ENCODE measurements at places on chromosomes 16 and 17.
A peak's percentile ranks its signal among the peaks of the same experiment; 100 is the strongest.

DNA sequence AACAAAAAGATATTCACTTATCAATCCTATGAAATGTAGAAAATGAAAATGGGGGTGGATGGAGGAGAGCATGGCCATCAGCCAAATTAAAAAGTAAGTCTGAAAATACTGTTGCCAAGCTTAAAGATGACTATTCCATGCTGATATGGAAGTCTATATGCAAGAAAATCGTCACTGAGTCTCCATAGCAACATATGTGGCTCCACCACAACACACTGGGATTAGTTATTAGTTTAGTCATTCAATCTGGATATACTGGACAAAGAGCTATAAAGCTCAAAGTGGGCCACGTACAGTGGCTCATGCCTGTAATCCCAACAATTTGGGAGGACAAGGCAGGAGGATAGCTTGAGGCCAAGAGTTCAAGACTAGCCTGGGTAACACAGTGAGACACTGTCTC, 24.7 kb upstream of the PSMD7 start:
- no peak for DNase-seq

GRCh38 chr17:18925187-18925586, 26.8 kb upstream of the SLC5A10 start:
- no peak for DNase-seq

DNA sequence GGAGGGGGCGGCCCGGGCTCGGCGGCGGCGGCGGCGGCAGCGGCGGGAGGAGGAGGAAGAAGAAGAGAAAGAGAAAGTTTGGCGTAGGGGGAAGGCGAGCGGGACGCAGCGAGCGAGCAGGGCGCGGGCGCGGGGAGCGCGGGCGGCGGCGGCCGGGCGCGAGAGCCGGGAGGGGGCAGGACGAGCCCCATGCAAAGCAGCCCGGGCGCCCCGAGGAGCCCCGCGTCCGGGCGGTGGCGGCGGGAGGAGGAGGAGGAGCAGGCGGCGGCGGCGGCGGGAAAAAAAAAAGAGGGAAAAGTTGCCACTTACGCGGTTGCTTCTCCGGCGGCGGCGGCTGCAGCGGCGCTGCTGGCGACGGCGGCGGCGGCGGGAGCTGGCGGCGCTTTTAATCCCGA, 10.3 kb upstream of the ZFHX3 start:
- peak; percentile 55 for DNase-seq

DNA sequence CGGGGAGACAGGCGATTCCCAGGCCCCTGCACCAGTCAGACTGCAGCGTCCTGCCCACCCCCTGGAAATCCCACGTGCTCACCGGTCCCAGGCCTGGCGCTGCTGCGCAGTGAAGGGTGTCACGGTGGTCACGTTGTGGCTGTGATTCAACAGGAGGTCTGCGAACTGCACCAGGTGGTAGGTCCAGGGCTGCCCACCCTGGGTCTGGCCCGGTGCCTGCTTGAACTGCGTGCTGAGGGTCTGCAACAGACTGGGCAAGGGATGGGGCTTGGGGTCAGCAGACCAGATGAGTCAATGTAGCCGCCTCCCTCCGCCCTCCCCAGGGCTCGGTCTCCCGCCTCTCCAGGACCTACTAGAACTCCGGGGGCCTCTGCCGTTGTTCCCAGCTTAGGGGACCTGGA, 7.1 kb downstream of the MYBBP1A start:
- no peak for DNase-seq

GRCh38 chr16:85449191-85449884, 163.8 kb upstream of the GSE1 start:
- peak; percentile 39 for DNase-seq

DNA sequence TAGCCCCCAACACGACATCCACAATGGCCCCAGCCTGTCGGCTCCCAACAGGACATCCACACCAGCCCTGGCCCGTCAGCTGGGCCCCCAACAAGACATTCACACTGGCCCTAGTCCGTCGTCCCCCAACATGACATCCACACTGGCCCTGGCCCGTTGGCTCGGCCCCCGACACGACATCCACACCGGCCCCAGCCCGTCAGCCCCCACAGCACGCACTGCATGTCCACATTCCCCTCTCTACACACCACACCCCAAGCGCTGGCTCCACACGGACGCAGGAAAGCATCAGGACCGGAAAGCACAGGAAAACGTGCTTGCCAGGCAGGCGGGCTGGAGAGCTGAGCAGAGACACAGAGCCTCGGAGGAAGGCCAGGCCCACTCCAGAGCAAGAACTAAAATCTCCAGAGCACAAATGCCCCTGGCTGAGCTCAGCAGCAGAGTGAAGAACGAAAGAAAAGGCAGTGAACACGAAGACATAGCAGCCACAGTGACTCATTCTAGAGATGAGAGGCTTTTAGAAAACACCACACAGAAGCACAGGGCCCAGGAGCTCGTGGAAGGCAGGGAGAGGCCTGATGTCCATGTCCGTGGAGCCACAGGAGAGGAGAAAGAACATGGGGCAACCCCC, 50.6 kb downstream of the LMF1 start:
- no peak for DNase-seq

DNA sequence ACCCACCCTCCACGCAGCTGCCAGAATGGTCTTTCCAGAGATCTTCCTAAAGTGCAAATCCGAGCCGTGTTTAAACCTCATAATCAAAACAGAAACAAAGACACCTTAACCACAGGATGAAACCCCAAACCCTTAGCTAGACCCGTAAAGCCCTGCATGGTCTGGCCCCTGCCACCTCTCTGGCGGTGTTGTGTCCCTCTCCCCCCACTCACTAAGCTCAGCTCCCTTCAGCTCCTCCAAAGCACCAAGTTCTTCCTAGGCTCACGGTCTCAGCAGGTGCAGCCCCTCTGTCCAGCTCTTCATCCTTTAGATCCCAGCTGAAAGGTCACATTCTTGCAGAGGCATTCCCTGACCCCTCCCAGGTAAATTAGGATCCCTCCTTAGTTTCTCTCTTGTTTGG, 4.4 kb upstream of the NXPH3 start:
- DNase-seq, result no peak

DNA sequence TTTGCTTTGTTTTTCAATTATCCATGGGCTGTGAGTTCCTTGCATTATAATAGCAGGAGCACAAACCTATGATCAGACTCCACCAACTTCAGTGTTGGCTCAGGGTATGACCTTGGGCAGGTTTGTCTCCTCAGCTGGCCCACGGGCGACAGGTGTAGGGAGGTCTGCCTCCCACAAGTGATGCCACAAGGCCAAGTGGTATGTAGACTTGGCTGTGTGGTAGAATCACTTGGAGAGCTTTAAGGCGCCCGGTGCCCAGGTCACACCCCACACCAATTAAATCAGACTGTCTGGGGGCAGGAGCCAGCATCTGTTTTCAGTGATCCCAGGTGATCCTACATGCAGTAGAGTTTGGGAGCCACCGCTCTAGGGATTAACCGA, 153.4 kb downstream of the CLEC16A start:
- no peak for DNase-seq

GRCh38 chr16:55282441-55282840, 41.6 kb upstream of the IRX6 start:
- DNase-seq, result no peak

- DNase-seq, result no peak
These were observed 87.1 kb downstream of the STX8 start for GRCh38 chr17:9488556-9488955.

GRCh38 chr16:66936889-66937554, 1.7 kb downstream of the CES2 start:
- DNase-seq, result peak; percentile 57

DNA sequence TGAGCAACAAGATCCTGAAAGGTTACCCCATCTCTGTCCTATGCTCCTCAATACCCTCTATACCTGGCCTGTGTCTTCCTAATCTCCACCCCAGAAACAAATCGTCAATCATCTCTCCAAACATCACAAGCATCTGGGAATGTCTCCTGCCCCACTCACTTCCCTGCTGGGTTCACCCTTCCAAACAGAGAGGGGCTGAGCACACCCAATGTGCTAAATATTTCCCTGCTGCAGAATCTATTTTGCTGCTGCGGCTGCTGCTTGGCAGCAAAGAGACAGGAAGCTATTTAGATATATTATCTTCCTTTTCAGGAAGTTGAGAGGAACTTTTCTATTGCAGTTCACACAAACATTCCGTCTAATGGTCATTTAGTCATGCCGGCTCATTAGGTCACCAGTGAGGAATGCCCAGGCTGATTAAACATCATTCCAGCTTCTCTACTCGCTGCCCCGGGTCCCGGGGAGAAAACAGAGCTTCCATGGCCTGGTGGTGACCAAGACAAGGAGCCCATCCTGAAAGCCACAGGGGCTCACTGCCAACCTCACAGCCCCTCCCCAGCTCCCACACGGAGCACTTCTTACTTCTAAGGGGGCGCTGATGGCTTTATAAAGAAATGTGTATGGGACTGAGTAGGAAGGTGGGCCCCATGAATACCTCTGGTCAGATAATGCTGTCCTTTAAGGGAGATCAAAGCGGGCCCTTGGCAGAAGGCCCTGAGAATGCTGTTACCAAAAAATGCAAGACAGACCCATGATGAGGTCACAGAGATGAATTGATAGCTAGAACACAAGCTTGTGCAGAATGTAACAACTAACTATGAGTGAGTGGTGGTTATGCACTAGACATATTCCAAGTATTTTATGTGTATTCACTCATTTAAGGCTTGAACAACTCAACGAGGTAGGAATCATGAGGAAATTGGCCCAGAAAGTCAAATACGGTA, 218.3 kb downstream of the SOX9 start:
- peak; percentile 3 for DNase-seq

GRCh38 chr16:14377326-14377725, 252.7 kb downstream of the PARN start:
- DNase-seq, result no peak

GRCh38 chr16:23962001-23962400, 126.2 kb downstream of the PRKCB start:
- DNase-seq, result no peak

DNA sequence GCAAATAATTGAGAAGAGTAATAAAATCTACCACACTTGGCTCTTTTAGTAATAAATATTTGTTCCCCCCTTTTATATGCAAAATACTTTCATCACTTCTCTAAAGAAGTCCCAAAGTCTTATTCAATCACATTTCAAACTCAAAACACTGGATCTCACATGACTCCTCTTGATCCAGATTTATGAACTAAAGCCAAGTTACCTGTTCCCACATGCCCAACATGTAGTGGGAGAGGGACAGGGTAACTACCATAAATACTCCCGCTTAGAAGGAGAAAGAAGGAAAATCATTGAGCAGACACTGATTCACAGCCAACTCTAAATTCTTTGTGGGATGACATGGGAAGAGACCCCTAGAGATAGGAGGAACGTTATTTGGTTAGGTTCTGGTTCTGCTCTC, 64.9 kb upstream of the PMFBP1 start:
- no peak for DNase-seq

DNA sequence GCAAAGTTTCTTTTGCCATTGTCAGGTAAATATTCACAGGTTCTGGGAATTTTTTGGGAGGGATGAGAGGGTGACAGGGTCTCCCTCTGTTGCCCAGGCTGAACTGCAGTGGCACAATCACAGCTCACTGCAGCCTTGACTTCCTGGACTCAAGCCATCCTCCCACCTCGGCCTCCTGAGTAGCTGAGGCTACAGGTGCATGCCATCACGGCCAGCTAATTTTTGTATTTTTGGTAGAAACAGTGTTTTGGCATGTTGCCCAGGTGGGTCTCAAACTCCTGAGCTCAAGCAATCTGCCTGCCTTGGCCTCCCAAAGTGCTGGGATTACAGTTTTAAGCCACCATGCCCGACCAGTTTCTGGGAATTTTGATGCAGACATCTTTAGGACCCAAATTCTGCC, 53.0 kb downstream of the IQCK start:
- DNase-seq, result no peak

- peak; percentile 72 for DNase-seq
These were observed 700 bp downstream of the MFAP4 start for GRCh38 chr17:19386051-19386929.

DNA sequence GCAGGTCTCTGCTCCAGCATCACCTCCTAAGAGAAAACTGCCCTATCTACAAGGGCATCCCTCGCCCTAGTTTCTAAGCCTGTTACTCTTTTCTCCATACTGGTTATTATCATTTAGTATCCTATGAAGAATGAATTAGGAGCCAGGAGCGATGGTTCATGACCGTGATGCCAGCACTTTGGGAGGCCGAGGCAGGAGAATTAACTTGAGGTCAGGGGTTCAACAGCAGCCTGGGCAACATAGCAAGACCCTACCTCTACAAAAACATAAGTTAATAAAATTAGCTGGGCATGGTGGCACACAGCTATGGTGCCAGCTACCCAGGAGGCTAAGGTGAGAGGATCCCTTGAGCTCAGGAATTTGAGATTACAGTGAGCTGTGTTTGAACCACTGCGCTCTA, 7.2 kb downstream of the EARS2 start:
- no peak for DNase-seq

DNA sequence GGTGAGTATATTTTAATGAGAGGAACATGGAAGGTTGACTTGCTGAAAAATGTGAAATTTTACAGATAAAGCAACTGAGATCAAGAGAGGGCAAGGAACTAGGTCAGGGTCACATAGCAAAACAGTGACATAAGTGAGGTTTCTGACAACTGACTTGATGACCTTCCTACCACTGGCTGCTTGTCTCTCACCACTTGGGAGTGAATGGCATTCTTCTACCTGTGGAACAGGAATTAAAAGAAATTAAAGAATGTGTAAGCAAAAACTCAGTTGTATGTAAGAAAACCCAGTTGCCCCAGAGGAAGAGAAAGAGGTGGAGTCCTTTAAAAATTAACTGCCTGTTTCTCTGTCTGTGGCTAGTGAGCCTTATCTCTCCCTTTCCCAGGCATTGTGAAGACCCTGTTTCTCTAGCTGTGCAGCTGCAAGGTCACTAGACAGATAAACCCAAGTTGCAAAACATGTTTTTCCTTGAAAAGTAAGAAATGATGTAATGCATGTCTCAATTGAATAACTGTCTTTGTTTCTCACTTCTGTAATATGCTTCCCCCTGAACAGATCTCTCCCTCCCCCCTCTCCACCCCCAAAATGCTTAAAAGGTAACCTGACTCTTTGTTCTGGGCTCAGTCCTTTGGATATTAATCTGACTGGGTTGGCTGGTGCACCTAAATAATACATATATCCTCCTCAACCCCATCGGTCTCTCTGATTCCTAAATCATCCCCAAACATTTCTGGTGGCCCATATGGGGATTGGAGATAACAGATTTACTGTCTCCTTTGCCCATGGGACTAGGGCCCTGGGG, 23.4 kb downstream of the ACSM1 start:
- DNase-seq, result peak; percentile 90

- no peak for DNase-seq
These were observed 122.8 kb downstream of the ANKRD11 start for GRCh38 chr16:89367538-89367915.

- DNase-seq, result no peak
These were observed 264.5 kb downstream of the FTO start for GRCh38 chr16:53968454-53968853.

GRCh38 chr16:48526058-48526957, 83.7 kb downstream of the N4BP1 start:
- DNase-seq, result no peak

DNA sequence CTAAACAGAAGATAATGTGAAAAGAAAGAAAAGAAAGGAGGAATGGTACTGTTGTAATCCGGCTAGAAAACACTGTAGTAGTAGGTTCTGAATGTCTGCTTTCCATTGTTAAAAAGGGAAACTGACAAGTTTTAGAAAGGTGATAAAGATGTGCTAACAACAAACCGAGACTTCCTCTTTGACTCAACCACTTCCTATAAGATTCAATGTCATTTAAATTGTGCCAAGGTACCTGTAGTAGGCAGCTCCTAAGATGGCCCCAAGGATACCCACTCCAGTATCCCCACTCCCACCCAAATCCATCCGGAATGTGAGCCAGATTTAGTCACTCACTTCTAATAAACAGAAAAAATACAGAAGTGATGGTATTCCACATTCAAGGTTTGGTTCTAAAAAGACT, 31.2 kb downstream of the XYLT1 start:
- DNase-seq, result no peak

Data from hematopoietic multipotent progenitor cell treated with erythropoietin and hydrocortisone succinate and interleukin-3 and kit ligand, for 4 days (in vitro differentiated cells).